ENCODE measurements at places on chromosomes 6 and 20. TPM values are rescaled to one million over a fixed set of nuclear protein-coding genes. Genes with fewer than 3 reads are reported as not detected.

DNA sequence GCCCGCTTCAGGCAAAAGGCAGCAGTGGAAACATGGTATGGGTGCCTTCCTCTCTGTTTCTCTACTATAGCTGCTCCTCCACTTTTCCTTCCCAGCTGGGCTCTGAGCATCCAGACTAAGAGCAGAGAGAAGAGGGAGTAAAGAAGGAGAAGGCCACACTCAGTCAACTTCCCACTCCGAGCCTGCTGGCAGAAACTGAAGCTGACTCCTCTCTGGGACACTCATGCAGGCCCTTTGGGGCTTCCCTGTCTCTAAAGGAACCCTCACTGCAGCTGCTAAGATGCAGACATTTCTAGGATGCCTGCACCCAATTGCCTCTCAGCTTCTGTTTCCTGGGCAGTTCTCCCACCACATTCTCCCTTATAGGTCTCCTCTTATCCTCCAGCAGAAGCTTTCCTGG lies 88.9 kb downstream of the FRK start:
- DNase-seq = no peak

DNA sequence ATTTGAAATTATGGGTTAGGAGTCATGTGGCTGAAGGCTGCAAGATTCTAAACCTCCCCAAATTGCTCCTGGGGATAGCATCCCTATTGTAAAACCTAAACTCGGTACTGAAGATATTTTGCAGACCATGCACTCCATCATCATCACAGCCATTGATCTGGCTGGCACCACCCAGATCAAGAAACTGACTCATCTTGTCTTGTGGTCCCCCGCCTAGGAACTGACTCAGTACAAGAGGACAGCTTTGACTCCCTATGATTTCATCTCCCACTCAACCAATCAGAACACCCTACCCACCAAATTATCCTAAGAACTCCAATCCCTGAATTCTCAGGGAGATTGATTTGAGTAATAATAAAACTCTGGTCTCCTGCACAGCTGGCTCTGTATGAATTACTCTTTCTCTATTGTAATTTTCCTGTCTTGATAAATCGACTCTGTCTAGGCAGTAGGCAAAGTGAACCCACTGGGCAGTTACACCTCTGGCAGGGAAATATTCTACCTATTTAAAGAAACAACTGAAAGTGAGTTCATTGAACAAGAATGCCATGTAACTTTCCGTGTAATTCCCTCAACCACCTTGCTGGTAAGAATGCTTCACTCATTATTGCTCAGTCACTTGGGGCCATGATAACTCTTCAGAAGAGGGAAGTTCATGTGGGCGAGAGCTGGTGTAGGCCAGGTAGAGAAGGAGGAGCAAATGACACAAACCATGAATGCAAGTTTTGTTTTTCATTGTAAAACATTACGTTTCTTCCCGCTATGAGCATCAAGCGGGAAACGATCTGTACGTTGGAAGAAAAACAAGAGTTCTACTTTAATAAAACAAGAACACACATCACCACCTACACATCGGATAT lies 602.9 kb upstream of the ARID1B start:
- no peak for DNase-seq

GRCh38 chr20:45011108-45011526 lies 44.8 kb downstream of the STK4 start:
- peak; percentile 68 for DNase-seq

DNA sequence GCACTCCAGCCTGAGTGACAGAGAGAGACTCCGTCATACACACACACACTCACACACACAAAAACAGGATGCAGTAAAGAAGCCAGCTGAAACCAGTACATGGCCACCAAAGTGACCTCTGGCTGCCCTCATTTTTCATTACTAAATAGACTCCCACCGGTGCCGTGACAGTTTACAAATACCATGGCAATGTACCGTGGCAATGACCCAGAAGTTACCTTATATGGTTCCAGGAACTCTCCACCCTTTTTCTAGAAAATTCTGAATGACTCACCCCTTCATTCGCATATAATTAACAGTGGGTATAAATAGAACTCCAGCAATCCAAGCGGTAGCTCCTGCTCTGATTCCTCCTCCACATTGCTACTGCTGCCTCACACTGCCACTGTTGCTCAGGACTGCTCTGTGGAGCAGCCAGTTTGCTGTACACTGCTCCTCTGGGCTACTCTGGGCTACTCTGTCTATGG lies 57.7 kb downstream of the SNX5 start:
- peak; percentile 88 for DNase-seq

DNA sequence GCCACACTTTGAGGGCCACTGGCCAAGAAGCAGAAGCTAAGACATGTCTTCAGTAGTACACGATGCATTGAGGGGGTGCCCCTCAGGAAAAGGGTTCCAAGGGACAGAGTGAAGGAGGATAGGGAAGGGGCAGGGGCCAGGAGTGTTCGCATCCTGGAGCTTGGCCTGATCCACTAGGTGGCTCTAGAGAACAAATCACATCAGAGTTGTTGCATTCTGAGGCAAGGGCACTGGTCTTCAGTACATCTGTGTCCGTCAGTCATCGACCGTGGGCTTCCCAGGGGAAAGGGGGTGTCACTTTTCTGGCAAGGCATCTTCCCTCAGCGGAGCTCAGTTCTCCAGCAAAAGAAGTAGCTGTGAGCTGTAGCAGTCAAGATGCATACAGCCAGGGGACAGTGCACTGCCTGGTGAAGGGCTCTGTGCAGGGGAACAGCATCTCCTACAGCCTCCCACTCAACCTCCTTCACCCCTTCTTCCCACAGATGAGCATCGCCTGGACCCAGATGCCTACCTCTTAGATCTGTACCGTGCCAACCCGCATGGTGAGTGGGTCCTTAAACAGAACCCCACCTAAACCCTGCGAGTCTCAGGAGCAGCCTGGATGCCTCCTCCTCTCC lies 47.8 kb downstream of the ARHGAP40 start:
- peak; percentile 69 for DNase-seq

DNA sequence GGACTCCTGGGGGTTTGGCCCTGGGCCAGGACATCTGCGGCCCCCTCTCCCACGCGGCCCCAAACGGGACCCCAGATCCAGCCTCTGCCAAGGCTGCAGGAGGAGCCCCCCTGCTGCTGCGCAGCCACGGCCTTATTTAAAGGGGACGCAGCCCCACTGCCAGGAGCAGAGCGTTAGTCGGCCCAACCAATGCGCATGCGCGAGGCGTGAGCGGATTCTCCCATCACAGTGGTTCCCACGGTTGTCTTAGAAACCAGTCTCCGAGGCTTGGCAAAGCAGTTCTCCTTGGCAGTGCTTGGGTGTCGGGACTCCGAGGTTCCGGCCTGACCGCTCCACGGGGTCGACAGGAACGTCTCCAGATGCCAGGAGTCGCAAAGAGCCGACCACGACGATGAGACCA lies 288.3 kb upstream of the ZNF337 start:
- peak; percentile 6 for DNase-seq

DNA sequence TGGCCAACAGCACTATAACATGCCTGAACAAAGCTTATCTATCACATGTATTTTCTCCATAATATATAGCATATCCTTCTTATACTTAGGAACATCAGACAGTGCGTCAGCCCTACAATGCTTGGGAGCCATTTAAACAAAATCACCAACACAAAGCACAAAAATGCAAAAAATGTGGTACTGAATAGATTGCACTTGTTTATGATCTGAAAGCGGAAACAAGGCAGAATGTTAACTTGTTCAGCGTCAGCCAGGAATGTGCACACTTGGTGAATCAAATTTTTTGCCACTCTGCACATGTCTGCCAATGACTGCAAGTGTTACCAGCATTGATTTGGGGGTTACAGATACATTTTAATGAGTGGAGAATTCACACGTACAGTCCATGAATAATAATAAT lies 14.8 kb downstream of the SLC35A1 start:
- DNase-seq = no peak

DNA sequence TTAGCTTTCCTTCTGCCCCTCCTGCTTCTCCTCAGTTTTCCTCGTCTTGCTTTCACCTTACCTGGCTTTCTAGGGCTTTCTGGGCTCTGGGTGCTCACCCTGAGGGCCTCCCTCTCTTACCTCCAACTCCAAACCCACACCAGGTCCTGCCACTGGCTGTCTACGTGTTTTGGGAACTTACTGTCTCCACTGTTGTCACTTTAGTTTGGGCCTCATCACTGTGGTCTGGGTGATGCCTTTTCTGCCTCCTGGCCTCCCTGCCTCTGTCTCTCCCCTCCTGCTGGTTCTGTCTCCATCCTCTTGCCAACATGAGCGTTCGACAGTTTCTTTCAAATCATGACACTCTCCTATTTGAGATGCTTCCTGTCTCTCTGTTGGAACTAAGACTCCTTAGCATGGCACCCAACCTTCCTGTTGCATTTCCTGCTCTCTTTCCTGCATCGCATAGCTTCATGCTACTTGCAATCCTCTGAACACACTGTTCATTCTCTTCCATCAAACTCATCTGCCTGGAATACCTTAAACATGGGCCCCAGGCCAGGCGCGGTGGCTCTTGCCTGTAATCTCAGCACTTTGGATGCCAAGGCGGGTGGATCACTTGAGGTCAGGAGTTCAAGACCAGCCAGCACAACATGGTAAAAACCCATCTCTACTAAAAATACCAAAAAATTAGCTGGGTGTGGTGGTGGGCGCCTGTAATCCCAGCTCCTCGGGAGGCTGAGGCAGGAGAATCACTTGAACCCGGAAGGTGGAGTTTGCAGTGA lies 5.5 kb downstream of the CD40 start:
- DNase-seq = no peak

DNA sequence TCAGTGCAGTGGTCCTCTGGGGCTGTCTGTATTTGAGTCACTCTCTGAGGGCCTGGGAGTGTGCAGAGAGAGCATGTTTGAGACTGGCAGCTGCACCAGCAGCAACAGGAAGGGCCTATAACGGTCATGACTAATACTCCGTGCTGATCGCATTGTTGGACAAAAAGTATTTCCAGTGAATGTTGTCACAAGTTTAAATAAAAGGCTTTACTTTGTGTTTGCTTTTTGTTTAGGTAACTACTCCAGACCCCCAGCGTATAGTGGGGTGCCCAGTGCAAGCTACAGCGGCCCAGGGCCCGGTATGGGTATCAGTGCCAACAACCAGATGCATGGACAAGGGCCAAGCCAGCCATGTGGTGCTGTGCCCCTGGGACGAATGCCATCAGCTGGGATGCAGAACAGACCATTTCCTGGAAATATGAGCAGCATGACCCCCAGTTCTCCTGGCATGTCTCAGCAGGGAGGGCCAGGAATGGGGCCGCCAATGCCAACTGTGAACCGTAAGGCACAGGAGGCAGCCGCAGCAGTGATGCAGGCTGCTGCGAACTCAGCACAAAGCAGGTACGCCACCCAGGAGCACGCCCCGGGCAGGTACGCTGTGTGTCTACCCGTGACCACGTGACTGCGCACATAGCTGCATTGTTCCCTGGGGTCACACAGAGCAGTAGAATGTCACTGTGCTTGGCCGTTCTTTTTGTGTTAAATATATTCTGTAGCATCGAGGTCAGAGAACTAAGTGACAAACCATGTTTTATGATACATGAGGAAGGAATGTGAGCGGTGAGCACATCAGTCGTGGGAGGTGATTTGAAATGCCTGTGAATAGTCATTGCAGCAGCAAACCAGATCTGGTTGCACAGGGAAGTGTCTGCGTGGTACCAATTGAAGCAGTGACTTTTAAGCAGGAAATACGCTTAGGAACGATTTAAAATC lies 174.7 kb downstream of the TMEM242 start:
- DNase-seq = peak; percentile 88

- peak; percentile 75 for DNase-seq
These were observed 210.3 kb downstream of the TBX18 start for GRCh38 chr6:84554074-84554473.

DNA sequence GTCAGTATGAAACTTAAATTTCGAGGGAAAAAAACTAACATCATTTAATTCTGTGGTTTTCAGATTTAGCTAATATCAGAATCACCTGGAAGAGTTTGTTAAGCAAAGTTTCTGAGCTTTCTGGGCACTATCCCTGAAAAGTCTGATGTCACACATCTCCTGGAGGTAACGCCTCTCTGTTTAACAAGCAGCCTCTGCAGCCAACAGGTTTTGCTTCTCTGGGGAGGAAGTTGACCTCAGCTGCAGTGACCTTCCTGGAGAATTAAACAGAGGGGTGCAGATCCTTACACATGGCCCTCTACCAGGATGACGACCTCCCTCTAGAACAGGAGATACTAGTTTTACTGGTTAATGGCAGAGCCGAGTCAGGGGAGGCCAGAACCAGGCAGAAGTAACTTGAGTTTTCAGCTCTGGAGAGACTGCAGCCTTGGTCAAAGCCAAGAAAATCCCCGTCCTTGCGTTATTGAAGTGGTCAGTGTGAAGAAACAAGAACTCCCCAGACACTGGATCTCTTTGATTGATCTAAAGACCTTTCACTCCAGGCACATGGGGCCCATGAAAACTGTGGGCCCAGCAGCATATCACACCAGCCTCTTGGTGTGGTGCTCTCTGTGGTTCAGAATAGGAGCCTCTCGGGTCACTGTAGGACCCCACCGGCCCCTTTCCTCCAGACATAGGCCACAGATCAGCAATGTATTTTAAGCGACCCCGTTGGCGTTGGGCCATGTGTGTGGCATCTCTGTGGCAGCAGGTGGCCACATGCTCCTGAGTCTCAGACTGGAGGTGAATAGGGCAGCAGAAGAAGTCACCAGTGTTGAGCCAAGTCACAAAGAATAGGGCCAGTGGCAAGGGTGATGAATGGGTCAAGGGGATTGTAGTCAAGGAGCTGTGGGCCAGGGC lies 33.4 kb upstream of the CCR6 start:
- no peak for DNase-seq

DNA sequence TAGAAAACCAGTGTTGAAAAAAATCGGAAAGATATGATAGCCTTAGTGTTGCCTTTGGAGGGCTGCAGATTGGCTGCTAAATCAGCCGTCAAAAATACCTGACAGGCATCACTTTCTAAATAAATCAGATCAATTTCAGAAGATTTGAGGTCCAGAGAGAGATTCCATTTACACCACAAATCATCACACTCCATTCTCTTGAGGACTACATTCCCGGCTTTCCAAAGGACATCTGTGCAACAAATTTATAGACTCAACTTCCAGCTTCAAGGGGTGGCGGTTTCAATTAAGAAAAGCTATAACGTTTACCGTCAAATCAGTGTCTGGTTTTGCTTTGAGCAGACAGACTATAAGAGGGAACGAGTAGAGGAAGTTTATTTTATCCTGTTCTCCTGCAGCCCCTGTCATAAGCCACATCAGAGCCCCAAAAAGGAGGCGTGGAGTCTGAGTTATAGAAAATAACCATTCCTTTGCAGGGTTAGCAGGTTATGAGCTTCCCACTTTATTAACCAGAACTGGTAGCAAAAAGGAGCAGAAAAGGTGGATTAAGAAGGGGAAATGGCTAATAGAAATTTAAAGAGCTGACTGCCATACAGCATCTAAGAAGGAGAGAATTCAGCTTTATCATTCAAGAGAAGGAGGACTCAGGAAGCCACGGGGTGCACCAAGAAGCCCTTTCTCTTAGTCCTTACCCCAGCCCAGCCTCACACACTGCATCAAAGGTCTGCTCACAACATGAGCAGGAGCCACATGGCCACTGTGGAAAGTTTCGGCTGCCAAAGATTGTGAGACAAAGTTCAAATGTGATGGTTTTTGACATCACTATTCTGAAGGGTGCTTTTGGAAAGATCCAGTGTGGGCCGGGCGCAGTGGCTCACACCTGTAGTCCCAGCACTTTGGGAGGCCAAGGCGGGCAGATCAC lies 12.9 kb upstream of the UQCC2 start:
- no peak for DNase-seq

Gene THBD
- 5.1 TPM for total RNA-seq

Gene EYS
- 1.1 TPM for total RNA-seq

Gene PRSS16
- 0.09 TPM for total RNA-seq

Gene RSPH9
- total RNA-seq = 0.49 TPM

Gene FOXC1
- total RNA-seq = 1.2 TPM

Gene BPIFB4
- 0.09 TPM for total RNA-seq

Gene SDCBP2
- 2.3 TPM for total RNA-seq

Gene NRN1
- 23.9 TPM for total RNA-seq
